ENCODE measurements at places on chromosomes 2 and 18.

GRCh38 chr2:98037666-98038336 is 42.1 kb upstream of the TMEM131 start:
- no peak for DNase-seq

DNA sequence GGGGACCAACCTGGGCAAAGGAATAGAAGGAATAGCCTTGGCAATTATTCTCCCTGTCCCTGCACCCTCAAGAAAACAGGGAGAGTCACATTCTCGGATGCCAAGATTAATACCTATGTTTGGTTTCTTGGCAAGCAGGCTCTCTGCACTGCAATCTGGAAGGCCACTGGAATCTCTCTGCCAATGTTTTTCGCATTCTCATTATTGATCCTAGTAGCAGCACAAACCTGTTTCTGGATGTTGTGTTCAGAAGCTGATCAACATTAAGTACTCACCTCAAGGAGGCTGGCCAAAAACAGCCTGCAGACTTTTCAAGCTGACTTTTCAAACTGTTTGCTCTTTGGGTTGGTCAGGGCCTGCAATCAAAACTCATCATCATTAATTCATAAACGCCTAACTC is 62.2 kb downstream of the CLHC1 start:
- DNase-seq = no peak

DNA sequence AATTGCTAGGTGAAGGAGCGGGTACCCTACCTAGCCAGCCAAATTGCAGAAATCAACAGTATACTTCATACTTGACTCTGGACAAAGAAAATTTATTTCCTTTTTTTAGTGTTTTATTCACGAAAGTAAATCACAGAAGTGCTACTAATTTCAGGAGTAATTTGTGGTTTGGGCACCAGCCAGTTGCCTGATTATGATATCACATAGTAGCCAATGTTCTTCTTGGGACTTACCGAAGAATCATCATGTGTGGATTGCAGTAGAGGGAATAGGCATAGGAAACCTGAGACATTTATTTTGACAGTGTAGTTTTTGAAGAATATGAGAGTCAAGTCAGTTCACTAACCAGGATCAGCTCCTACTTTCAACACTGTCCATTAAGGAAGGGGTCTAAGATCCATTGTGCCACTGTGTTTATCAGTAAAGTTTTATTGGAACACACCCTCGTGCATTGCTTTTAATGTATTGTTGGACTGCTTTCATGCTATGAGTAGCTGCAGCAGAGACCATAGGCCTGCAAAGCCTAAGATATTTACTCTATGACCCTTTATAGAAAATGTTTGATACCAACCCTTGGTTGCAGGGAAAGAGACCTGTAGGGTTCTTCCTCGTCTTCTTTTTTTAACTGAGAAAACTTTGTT is 32.1 kb downstream of the TNFRSF11A start:
- DNase-seq = no peak

GRCh38 chr2:39996653-39997080 is 217.6 kb upstream of the THUMPD2 start:
- DNase-seq = peak; percentile 12

GRCh38 chr2:156437272-156437930 is 1.2 kb downstream of the GPD2 start:
- DNase-seq = no peak

DNA sequence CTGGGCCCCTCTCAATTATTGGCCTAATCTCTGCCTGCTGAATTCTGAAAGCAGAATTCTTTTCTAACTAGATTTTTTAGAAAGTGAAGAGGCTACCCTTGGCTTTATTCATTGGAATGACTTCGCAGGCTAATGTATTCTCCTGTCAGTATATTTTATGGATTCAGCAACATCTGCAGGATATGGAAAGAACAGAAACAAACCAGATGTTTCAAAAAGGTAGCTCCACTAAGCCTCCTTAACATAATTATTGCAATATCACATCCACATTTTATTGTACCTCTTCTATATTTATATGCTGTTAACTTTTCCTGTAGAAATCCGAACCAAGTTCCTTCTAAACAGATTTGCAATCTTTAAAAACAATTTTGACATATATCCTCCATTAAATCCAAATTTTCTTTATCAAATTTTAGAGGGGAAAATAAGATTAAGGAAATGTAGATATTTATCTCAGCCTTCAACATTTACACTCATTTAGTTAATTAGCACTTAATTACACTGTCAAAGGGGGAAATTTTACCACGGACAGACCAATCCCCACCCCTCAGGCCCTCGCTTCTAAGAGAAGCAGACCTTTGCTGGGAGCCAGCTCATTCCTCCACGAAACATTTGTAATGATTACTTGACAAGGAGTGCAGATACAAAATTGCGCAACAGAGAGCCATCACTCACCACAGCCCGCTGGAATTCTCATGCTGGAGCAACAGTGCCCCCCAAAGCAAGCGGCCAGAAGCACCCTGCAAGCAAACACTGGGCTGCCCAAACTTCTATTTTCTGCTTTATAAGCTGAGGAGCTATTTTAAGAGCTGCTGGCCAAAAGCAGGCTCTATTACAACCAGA is 253.4 kb downstream of the ETAA1 start:
- DNase-seq = peak; percentile 8

DNA sequence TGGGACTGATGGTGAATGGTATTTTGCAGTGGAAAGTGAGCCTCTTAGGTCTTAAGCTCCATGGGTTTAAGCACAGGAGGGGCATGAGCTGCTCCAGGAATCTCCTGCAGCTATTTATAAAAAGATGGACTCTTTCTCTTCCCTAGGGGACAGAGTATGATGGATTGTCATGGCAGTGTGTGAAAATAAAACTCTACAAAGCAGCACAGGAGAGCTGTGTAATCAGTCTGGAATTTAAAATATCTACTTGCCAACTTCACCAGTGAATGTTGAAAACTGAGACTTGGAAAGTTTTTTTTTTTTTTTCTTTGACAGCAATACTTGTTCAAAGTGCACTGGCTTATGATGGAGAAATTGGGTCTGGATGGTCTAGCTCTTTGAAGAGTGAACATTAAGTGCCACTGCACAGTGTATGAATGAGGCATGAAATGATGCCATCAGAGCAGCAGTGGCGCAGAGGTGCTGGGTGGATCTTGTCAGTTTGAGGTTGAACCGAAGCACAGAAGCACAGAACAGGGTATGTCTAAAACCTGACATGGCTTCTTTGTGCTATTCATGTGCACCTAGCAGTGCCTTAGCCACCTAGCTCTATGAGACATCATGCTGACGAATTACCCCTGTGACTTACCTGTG is 245.4 kb downstream of the PTPRM start:
- no peak for DNase-seq

DNA sequence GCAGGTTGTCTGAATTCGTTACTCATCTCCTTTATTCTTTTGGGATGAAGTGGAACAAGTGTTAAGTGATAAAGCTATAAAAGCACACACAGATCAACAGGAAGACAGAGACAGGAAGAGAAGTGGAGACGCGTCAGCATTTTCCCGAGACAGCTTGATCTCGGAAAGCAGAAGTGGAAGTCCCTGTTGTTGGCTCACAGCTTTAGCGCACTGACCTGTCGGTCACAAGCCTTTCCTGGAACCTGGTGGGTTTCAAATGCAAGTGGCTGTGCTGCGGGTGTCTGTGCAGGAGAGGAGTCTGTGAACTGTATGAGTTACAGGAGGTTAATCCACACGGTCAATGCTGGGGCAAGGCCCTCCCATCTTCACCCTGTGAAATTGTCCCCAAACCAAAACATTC is 116.6 kb upstream of the PELI1 start:
- DNase-seq = peak; percentile 10

GRCh38 chr2:241874277-241874925 is 4.9 kb downstream of the RTP5 start:
- DNase-seq = no peak

DNA sequence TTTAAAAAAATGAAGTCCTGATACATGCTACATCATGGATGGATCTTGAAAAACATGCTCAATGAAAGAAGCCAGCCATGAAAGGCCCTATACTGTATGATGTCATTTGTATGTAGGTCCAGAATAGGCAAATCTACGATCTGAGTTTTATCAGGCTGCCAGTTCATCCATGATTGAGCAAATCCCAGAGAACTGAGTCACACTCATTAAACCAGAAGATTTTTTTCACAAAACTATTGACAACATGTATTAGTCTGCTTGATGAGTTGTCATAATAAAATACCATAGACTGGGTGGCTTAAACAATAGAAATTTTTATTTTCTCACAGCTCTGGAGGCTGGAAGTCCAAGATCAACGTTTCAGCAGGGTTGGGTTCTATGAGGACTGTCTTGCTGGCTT is 130.7 kb downstream of the MREG start:
- no peak for DNase-seq

DNA sequence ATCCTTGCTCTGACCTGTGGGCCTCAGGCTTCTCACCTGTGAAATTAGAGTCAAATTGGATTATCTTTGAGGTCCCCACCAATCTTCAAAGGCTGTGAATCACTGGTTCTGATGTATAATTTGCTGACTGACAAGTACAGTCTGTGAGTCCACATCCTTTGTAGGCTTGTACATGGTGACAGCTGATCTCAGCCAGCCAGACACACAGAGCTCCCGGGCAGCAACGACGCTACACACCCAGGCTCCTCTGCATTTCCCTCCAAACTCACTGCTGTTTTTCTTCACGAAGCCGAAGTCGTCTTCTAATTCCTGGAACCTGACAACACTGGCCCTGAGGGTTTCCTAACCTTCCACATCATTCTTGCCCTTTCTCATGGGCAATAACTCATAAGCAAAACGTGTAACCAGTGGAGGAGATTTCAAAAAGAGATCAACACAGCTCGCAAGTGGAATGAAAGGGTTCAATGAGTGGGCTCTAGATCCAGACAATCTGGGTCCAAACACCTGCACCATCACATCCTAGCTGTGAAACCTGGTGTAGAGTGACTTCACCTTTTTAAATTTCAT is 37.9 kb upstream of the EVA1A start:
- DNase-seq = no peak
